ENCODE measurements at places on chromosomes 3 and 15. TPM values are rescaled to one million over a fixed set of nuclear protein-coding genes. Genes with fewer than 3 reads are reported as not detected.

The TRPM7 gene
- total RNA-seq = 35.8 TPM

The SACM1L gene
- total RNA-seq = 44.1 TPM

GRCh38 chr15:65778269-65778668, 13.8 kb downstream of the DENND4A start:
- DNase-seq = no peak
- H3K4me3 ChIP-seq = no peak overlapping the region
- H3K36me3 ChIP-seq = no peaks in the 10 kb centered on the region
- no peaks in the 10 kb centered on the region for H3K4me1 ChIP-seq
- no peak overlapping the region for H3K27ac ChIP-seq

GRCh38 chr3:10300087-10300486, 7.3 kb upstream of the GHRL start:
- H3K4me1 ChIP-seq = peaks cover 10% of the 10 kb centered on the region
- peaks cover 36% of the 10 kb centered on the region for H3K36me3 ChIP-seq
- H3K27ac ChIP-seq = peak overlapping the region; percentile 41
- H3K4me3 ChIP-seq = no peak overlapping the region

GRCh38 chr3:18177271-18177670, 247.9 kb downstream of the SATB1 start:
- H3K36me3 ChIP-seq = peaks cover 5% of the 10 kb centered on the region
- no peaks in the 10 kb centered on the region for H3K27me3 ChIP-seq
- H3K4me3 ChIP-seq = no peak overlapping the region
- H3K4me1 ChIP-seq = no peaks in the 10 kb centered on the region
- H3K27ac ChIP-seq = no peak overlapping the region

- H3K4me3 ChIP-seq = no peak overlapping the region
- H3K27ac ChIP-seq = peak overlapping the region; percentile 68
- no peaks in the 10 kb centered on the region for H3K36me3 ChIP-seq
- no peaks in the 10 kb centered on the region for H3K27me3 ChIP-seq
Measured at GRCh38 chr3:112379020-112379690, 46.2 kb downstream of the CD200 start.

DNA sequence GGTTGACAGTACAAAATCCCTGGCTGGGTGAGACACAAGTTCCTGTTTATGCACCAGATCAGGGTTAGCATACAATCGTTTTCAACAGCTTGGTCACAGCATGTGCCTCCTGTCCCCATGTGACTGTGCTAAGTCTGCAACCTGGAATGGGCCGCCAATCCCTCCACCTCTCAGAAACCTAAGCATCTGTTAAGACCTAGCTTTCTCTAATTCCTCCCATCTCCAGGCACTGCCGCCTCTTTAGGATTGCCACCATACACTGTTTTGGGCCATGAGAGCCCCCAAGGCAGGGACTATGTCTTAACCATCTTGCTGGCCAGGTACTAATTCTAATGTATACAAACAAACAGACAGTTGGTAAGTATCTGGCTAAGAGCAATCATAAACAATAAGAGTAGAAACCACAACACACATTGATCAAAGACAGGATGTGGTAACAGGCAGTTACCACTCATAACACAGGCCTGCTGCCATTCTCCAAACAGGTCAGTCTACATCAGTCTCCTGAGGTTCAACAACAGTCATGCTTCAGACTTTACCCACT, 25.6 kb downstream of the SEC22C start:
- no peak for DNase-seq
- no peaks in the 10 kb centered on the region for H3K27me3 ChIP-seq
- no peak overlapping the region for H3K27ac ChIP-seq
- peaks cover 31% of the 10 kb centered on the region for H3K36me3 ChIP-seq
- no peak overlapping the region for H3K4me3 ChIP-seq
- no peaks in the 10 kb centered on the region for H3K4me1 ChIP-seq

- no peak overlapping the region for H3K27ac ChIP-seq
- no peaks in the 10 kb centered on the region for H3K4me1 ChIP-seq
- no peak overlapping the region for H3K4me3 ChIP-seq
- peaks cover 14% of the 10 kb centered on the region for H3K27me3 ChIP-seq
- DNase-seq = no peak
Measured at GRCh38 chr3:26452363-26452762, 170.2 kb upstream of the LRRC3B start.

DNA sequence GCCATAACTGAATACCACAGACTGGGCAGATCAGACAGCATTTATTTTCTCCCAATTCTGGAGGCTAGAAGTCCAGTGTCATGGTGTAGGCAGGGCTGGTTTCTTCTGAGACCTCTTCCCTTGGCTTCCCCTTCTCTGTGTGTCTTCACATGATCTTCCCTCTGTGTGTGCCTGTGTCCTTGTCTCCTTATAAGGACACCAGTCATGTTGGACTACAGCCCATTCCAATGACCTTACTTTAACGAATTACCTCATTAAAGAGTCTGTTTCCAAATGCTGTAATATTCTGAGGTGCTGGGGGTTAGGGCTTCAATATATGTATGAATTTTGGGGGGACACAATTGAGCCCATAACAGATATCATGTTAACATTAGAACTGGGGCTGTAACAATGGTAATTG, 13.3 kb upstream of the RARRES1 start:
- no peak for DNase-seq
- H3K27ac ChIP-seq = no peak overlapping the region
- peaks cover 12% of the 10 kb centered on the region for H3K4me1 ChIP-seq
- peaks cover 8% of the 10 kb centered on the region for H3K36me3 ChIP-seq

GRCh38 chr3:196169836-196170240, 41.4 kb downstream of the ZDHHC19 start:
- no peak overlapping the region for H3K27ac ChIP-seq
- H3K27me3 ChIP-seq = no peaks in the 10 kb centered on the region
- H3K36me3 ChIP-seq = no peaks in the 10 kb centered on the region
- DNase-seq = no peak
- no peak overlapping the region for H3K4me3 ChIP-seq
- H3K4me1 ChIP-seq = no peaks in the 10 kb centered on the region

DNA sequence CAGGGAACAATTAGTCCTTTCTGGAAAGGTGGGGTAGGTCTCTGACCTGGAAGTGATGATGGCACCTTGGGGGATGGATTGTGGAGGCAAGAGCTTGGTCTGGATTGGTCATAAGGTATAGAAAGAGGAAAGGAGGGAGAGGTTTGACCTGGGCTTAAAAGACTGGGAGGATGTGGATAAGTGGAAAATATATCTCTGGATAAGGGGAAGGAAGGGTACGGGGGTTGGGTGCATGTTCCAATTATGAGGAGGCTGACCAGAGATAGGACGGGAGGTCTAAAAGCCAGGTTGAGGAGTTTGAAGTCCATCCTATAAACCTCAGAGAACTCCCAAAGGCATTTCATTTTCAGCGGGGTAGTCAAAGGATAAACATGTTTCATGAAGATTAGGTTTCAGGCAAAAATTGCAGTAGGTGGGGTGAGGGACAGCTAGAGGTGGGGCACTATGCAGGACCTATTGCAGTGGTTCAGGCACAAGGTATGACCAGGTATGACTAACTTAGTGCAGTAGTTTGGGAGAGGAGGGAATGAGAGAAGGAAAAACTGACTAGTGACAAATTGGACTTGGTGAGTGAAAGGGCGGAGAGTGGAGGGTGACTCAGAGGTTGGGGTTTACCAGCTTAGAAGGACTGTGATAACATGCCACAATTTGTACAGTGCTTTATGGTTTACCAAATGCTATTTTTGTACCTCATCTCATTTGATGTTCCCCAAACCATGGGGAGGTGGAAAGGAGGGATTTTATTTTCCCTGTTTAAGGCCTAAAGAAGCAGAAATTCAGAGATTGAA, 10.7 kb downstream of the PDE8A start:
- no peaks in the 10 kb centered on the region for H3K36me3 ChIP-seq
- DNase-seq = no peak
- H3K27ac ChIP-seq = peak overlapping the region; percentile 78
- H3K4me3 ChIP-seq = no peak overlapping the region

Data from chondrocyte (in vitro differentiated cells).